Thoracic aorta (tissue), 2 donors: ENCODE measurements at places on chromosomes 4 and X.

- DNase-seq = no peak
These were observed 33.9 kb downstream of the BCLAF3 start for GRCh38 chrX:19956923-19957322.

DNA sequence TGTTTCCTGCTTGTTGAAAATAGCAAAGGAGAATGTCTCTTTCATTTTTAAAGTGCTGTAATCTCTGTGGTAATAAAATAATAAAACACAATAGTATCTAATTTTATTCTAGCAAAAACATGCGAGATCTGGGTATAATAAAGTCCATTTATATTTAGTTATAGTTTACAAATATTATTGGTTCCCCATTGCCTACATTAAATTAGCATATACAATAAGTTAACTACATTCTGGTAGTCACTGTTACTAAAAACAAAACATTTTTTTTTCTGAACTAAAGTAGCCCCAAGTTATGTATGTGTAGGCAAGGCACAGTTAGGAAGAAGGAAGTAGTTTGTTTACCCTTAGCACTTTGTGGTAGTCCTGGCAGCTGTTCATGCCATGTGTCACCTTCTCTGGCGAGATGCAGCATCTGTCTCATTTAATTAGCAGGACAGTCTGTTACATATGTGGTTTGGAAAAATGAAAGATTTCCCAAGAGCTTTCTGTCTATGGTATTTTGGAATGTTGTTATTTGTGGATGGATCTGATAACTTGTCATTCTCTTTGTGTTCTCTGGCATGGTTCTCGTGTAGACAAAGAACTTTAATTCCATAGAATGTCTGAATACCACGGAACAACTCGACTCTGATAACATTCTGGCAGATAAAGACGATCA, 231.3 kb upstream of the PITX2 start:
- DNase-seq = no peak

DNA sequence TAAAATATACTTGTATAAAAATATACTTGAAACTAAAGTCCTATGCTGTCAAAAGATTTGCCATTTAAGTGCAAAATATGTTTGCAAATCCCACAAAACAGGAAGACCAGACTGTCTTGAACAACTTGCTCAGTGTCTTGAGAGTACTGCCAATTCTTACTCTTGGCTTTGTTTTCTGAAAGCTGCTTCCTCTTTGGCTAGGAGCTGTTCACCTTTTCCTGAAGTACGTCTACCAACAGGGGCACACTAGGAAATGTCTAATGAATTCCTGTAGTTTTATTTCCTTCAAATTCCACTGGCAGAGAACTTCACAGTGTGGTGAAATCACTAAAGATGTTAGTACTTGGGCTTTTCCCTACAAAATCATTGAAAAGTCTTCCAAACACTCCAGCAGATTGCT, 46.4 kb upstream of the ABCG2 start:
- no peak for DNase-seq

- no peak for DNase-seq
These were observed 170.5 kb downstream of the NAA11 start for GRCh38 chr4:79155336-79155735.

DNA sequence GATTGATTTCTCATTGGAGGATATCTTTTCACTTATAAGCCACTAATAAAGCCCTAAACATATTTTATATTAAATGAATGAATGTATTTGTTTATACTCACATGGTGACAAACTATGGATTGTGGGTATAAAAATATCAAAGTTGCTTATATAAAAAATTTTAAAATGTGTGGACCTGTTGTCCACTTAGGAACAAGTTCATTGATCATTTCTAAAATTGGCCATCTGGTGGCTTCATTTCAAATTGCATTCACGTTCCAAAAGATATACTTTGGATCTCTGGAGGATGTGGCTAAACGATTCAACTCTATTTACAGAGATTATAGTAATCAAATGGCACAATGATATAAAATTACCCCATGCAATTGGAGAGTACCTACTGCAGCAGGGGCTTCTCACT, 32.5 kb downstream of the FSTL5 start:
- DNase-seq = no peak

GRCh38 chr4:17758485-17758884, 22.9 kb downstream of the FAM184B start:
- no peak for DNase-seq
